Fibroblast of lung (primary cell): ENCODE measurements at places on chromosomes 5 and 9. TPM values are rescaled to one million over a fixed set of nuclear protein-coding genes. Genes with fewer than 3 reads are reported as not detected.
A peak's percentile ranks its signal among the peaks of the same experiment; 100 is the strongest.

GRCh38 chr5:82749461-82749820 is 327.8 kb downstream of the TMEM167A start:
- H3K27ac ChIP-seq: no peak overlapping the region
- H3K27me3 ChIP-seq: no peaks in the 10 kb centered on the region
- no peak overlapping the region for H3K4me3 ChIP-seq
- DNase-seq: peak; percentile 32

DNA sequence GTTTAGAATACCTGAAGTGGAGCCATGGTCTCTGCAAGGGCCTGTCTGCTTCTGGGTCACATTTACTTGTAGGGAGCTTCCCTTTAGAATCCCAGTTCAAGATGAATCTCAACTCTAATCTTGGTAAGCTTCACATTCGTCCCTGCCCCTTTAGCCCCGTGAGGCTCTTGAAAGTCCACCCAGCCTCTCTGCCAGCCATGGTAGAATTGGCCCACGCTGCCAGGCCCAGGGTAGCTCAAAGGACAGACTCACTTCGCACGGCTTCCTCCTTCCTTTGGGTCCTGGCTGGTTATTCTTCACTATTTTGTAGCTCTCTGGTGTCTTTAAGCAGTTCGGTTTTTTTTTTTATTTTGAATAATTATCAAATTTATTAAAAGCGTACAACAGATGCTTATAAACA is 28.6 kb upstream of the NKX2-5 start:
- H3K27me3 ChIP-seq: peaks cover 19% of the 10 kb centered on the region
- H3K36me3 ChIP-seq: no peaks in the 10 kb centered on the region
- no peak overlapping the region for H3K4me3 ChIP-seq
- H3K4me1 ChIP-seq: no peaks in the 10 kb centered on the region
- DNase-seq: no peak

- no peak overlapping the region for H3K27ac ChIP-seq
- no peak overlapping the region for H3K4me3 ChIP-seq
- no peaks in the 10 kb centered on the region for H3K27me3 ChIP-seq
- peak; percentile 79 for DNase-seq
Observed at GRCh38 chr9:129989740-129990139, 53.2 kb downstream of the FNBP1 start.

DNA sequence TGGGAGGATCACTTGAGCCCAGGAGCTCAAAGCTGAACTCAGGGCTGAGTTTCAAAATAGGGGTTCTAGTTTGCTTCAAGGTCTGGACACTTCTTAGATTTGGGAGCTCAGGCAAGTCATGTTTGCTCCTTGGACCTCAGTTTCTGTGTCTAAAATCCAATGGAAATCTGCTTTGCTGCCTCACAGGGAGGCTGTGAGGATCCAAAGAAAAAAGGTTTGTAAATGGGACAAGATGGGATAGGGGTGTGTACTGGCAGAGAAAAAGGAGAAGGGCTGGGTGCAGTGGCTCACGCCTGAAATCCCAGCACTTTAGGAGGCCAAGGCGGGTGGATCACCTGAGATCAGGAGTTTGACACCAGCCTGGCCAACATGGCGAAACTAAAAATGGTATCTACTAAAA is 39.6 kb upstream of the SH3PXD2B start:
- DNase-seq: no peak
- H3K4me3 ChIP-seq: no peak overlapping the region

DNA sequence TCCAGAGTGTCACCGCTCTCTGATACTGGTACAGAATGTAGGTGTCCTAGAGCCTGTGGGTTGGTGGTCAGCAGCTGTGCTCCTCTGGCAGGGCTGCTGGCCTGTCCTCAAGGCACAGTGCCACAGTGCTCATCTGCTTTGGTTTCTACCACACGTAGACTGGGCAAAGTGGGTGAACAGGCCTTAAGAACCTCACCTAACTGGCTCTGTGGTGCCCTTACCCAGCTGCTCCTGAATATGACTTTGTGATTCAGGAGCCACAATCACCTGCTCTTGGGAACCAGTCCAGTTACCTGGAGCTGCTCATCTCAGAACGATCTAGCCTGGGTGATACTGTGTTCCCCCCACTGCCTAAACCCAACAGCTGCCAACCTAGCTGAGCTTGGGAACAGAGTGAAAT is 6.4 kb downstream of the NOP16 start:
- no peak for DNase-seq
- no peak overlapping the region for H3K27ac ChIP-seq
- no peaks in the 10 kb centered on the region for H3K27me3 ChIP-seq
- no peak overlapping the region for H3K4me3 ChIP-seq

- no peaks in the 10 kb centered on the region for H3K4me1 ChIP-seq
- peak; percentile 67 for DNase-seq
- no peak overlapping the region for H3K27ac ChIP-seq
- H3K36me3 ChIP-seq: no peaks in the 10 kb centered on the region
- no peaks in the 10 kb centered on the region for H3K27me3 ChIP-seq
- H3K4me3 ChIP-seq: no peak overlapping the region
Observed at GRCh38 chr5:105617436-105618215, 2053.1 kb downstream of the EFNA5 start.

DNA sequence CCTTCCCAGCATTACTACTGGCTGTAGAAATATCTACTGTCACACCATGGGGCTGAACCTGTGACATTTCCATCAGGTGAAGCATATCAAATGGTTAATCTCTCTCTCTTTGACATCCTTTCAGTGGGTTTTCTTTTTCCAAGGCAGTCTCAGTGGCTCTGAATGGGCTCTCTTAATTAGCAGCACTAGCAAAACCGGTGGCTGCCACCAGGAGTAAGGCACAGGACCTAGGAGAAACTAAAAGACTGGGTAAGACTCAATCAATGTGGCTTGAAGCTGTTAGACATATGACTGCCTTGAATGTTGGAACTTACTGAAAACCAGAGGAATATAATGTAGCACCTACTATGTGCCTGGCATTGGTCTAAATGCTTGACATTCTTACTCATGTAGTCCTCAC is 445.0 kb upstream of the KIF2A start:
- no peak overlapping the region for H3K4me3 ChIP-seq
- H3K4me1 ChIP-seq: no peaks in the 10 kb centered on the region
- H3K36me3 ChIP-seq: no peaks in the 10 kb centered on the region
- no peak overlapping the region for H3K27ac ChIP-seq
- DNase-seq: no peak

DNA sequence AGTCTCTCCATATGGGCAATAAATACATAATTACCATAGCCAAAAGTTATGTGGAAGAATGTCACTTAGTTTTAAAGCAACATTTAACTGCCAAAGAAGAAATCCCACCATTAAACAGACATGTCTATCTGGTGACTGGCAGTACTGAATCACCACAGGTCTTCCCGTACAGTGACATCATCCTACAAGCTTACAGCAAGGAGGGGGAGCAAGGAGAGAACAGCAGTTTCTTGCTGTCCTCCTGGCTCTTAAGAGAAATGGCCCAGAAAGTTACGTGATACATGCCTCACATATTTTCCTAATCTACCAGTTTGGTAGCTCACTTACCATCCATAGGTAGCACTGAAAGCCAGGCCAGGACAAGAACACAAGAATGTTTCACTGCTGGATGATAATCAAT is 671.0 kb downstream of the DMRTA1 start:
- H3K27me3 ChIP-seq: no peaks in the 10 kb centered on the region
- no peak overlapping the region for H3K27ac ChIP-seq
- no peak overlapping the region for H3K4me3 ChIP-seq
- H3K36me3 ChIP-seq: no peaks in the 10 kb centered on the region
- H3K4me1 ChIP-seq: no peaks in the 10 kb centered on the region

DNA sequence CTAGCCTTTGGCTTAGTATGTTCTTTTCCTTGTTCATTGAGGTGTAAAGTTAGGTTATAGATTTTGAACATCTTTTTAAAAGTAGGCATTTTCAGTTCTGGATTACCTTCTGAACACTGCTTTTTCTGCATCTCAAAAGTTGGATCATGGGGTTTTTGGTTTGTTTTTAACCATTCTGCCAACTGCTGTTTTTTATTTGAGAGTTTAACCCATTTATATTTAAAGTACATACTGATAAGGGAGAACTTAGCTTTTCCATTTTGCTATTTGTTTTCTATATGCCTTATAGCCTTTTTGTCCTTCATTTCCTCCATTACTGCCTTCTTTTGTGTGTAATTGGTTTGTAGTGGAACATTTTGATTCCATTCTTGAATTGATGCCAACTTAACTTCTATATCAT is 30.5 kb upstream of the ZNF169 start:
- H3K36me3 ChIP-seq: no peaks in the 10 kb centered on the region
- H3K27ac ChIP-seq: no peak overlapping the region
- H3K27me3 ChIP-seq: no peaks in the 10 kb centered on the region
- no peak for DNase-seq
- H3K4me1 ChIP-seq: no peaks in the 10 kb centered on the region
- no peak overlapping the region for H3K4me3 ChIP-seq

Gene TRAF1
- total RNA-seq: 2.6 and 3.8 TPM in 2 replicates

Gene ZNG1C
- total RNA-seq: 9.2 and 15.9 TPM in 2 replicates

Gene ELOVL7
- total RNA-seq: under 0.01 and 0.26 TPM in 2 replicates

Gene MEF2C
- total RNA-seq: 5.4 and 12.2 TPM in 2 replicates
